ENCODE measurements at places on chromosomes 2 and 18.
A peak's percentile ranks its signal among the peaks of the same experiment; 100 is the strongest.

DNA sequence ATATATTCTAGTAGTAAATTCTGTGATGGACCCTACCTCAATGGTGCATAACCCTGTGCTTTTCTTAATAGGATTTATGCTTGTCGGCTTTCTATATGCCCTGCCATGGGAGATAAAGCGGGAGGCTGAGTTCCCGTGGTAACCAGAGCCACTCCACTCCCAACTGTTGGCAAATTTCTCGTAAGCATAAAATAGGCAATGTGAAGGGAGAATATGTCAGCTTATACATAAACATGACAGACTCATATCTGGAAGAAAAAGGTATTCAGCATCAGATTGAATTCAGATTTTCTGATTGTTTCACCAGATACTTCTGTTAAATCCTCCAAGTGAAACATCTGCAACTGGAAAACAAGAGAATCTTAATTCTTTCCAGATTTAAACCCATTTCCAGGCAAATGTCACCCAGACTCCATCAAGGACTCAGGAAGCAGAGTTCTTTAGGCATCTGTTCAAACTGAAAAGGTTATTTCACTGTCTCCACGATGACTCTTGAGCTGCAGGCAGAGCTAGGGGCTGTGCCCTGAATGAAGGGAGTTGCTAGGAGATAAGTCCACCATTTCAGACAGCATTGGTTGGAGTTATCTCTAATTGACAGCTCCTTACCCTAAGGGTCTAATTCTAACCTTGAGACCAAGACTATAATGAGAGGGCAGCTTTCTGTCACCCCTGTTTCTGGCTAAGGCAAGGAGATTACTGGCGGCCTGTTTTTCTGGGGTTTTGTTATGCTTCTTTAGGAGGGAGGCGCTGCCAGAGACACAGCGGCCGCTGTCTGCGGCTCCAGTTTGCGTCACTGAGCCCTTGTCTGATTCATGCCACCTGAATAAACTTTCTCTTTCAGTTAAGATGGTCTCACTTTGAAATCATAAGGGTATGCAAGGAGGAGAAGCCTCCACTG lies 381.3 kb downstream of the SOX11 start:
- DNase-seq: peak; percentile 57

GRCh38 chr18:22558945-22559385 lies 141.2 kb upstream of the CTAGE1 start:
- DNase-seq: no peak

DNA sequence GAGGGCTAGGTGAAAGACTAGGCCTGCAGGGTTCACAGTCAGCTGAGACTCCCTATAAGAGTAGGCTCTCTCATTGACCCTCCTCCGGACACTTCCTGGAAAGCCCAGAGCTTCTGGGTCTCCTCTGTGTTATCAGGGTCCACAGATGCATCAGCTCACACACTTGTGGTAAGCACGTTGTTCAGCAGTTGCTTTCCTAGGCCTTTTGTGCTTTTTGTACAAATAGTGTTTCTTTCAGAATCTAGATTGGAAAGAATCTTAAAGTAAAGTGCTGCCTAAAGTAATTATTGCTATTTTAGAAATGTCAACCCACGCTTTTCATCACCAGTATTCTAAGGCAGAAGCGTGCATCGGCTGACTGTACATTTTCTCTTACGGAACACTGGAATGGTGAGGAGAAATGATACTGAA lies 15.5 kb downstream of the SLC9A2 start:
- DNase-seq: no peak

DNA sequence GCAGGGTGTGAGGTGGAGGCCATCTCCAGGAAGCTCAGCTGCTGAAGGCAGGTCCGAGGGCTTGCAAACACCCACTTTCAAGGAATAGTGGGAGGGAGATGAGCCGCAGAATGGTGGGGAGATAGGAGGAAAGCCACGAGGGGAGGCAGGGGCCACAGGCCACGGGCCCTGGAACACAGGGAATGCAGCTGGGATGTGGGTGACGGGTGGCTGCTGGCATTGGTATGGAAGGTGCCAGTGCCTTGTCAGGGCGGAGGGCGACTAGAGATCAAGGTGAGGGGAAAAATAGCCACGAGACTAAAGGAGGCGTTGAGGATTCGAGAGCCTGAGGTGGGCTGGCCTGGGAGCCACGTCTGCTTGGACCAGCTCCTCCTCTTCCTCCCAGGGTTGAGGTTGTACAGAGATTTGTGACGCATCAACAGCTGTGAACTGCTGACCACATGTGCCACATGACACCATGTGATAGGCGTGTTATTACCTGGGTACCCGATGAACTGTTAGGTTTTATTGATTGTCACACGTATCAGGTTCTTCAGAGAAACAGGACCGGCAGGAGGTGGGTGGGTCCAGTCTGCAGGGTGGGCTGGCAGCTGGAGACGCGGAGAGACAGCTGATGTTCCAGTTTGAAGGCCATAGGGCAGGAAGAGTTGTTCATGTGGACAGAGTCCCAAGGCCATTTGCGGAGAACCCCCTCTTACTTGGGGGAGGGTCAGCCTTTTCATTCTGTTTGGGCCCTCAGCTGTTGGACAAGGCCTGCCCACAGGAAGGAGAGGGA lies 9.9 kb downstream of the IMPA2 start:
- no peak for DNase-seq

- DNase-seq: peak; percentile 44
Measured at GRCh38 chr2:8525582-8526402, 156.1 kb upstream of the ID2 start.

- no peak for DNase-seq
Measured at GRCh38 chr2:219562049-219563020, 9.0 kb downstream of the OBSL1 start.

GRCh38 chr2:200309296-200310049 lies 3.0 kb downstream of the SPATS2L start:
- no peak for DNase-seq

DNA sequence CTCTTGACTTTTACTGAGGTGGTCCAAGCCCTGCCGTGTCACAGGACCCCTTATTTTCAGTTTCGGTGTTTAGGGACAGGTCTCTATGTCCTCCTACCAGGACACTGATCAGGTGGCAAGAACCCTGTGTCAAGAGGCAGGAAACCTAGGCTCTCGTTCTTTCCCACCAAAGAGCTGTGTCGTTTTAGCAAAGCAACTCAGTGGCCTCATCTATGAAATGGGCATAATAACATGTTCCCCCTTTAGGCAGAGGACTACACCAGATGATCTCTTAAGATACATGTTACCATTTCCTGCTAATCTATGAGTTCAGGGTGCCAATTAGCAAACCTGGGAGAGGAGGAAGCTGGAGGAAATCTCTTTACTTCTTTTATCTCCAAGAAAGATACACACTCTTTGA lies 1.9 kb downstream of the RAB31 start:
- no peak for DNase-seq

DNA sequence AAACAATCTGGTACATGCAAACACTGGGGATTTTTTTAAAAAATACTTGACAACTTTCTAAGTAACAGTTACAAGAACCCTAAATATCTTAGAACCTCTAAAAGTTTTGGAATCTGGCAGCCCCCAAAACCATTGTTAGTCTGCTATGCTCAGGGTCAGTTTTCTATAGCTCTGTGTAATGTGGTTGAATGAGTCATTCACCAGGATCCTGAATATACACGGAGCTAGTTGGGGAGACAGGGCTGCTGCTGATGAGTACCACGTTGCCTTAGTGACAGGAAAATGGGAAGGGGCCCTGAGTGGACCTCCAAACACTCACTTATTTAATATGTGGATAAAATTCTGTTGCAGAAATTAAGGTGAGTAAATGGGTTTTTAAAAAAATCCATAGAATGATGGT lies 36.9 kb upstream of the TANC1 start:
- DNase-seq: no peak

DNA sequence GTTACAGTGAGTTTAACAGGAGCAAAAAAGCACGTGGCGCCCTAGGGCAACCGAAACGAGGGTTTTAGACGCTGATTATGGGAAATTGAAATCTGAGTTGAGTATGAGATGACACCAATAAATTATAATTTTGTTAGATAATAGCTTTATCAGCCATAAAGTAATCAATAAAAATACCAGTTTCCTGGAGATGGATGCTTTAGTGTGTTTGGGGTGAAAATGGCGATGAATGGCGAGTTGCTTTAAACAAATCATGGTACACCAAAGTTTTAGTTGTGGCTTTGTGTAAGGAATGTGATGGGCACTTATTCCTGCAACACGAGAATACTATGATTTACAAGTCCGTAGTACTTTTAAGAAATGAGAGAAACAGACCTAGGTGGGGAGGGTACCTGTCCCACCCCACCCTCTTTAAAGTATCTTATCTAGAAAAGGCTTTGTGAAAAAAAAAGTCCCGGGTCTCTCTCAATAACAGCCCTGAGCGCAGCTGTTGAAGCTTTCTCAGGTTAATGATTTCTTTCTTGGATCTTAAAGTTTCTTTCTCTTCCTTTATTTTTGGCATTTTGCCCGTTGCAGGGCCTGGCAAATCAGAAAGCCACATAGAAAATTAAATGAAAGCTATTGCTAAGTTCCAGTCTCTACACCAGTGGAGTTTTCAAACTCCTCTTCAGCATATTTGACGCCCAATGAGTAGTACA lies 1.5 kb upstream of the RRM2 start:
- DNase-seq: peak; percentile 54

DNA sequence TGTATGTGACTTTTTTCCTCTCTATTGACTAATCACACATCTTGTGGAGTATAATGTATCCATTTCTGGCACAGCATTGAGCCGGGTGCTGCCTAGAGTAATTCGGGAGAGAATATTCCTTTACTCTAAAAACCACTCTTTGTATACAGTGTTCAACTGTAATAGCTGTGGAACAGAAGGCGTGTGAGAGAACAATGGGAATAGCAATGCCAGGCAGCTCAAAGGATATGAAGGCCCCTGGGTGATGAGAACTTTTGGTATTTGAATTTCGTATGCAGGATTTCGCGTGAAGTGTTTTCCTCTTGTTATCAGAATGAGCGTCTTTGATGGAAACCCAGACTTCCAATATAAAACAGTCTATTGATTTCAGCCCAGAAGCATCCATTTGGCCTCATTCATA lies 84.6 kb upstream of the MAP3K20 start:
- no peak for DNase-seq

DNA sequence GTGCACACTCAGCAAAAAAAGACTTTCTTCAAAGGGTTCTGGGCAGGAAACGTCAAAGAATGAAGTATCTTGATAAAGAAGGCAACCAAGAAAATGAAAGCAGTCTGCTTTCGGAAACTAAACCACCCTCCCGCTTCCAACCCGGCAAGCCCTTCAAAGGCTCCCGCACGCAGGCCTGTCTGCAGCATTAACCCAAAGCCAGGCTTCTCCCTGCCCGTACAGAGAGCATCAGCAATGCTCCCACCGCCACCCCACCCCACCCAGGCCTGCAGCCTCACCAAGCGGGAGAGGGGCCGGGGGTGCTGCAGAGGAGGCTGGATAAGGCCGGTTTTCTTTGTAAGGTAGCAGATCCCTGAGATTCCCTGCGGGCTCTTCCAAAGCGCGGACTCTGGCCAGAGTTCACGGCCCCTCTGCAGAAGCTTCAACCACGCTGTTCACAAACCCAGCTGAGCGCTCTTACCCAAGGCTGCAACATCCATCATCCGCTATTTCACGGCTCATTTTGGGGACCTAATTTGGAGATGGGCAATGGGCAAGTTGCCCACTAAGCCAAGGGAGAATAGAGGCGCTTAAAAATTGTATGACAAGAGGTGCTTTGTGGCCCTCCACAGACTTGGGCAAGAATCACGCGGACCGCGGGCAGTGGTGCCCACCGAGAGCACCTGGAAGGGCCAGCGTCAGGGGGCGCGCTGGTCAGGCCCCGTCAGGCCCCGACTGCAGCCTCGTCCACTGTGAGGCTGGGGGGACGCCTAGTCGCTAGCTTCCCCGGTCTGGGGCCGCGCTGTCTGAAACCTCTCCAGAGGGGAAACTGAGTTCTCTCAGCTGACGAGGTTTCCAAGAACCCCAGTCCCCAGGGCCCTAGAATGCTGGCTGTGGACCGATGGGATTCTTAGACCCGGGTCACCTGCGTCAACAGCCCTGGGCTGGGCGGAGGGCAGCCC lies 225.4 kb upstream of the ID2 start:
- DNase-seq: no peak

DNA sequence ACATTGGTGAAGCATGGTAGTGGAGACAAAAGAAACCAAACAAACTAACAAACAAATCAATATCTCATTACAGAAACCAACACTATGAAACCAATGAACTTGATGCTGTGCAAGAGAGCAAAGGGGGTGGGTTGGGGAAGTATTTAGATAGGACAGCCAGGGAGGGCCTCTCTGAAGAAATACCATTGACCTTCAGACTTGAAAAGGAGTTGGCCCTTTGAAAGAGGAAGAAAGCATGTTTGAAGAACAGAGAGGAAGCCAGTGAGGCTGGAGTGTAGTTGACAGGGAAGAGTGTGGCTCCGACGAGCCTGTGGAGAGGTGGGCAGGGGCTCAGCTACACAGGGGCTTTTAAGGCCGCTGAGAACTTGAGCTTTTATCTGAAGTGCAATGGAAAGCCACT lies 151.0 kb upstream of the GATA6 start:
- DNase-seq: no peak

DNA sequence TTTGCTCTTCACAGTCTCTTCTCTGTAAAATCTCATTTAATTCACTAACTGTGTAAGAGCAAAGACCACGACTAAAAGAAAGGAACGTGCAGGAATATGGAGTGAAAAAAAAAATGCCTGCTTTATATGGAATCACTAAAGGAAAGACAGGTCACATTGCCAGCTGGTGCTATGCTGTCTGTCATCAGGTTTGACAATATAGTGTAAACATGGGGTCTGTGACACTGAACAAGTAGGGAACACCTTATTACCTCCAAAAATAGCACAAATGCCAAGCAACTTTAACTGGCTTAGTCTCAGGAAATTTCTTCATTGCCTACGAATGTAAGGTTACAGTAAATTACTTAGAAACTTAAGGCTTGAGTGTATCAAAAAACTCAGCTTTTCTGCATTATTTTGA lies 364.5 kb upstream of the LINC00305 start:
- no peak for DNase-seq

DNA sequence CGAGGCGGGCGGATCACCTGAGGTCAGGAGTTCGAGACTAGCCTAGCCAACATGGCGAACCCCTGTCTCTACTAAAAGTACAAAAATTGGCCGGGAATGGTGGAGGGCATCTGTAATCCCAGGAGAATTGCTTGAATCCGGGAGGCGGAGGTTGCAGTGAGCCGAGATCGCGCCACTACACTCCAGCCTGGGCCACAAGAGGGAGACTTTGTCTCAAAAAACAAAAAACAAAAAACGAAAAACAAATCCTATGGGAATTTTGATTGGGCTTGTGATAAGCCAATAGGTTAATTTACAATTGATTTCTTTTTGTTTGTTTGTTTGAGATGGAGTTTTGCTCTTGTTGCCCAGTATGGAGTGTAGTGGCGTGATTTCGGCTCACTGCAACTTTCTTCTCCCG lies 24.2 kb upstream of the TOGARAM2 start:
- DNase-seq: no peak

GRCh38 chr2:39289609-39290008 lies 45.8 kb upstream of the CDKL4 start:
- DNase-seq: no peak

DNA sequence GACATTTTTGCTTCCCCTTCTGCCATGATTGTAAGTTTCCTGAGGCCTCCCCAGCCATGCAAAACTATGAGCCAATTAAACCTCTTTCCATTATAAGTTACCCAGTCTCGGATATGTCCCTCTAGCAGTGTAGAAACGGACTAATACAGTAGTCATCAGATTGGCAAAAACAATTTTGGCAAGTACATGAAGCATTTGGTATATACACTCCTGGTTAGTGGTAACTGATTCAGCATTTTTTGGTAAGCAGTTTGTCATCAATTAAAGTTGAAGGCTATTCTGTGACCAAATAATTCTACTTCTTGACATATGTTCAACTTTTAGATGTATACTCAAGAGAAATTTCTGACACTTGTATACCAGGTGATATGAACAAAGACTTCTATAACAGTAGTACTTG lies 190.5 kb upstream of the STON1 start:
- DNase-seq: no peak

GRCh38 chr2:12726271-12726670 lies 9.5 kb downstream of the TRIB2 start:
- DNase-seq: no peak
